ENCODE measurements at places on chromosomes 3 and 15.

DNA sequence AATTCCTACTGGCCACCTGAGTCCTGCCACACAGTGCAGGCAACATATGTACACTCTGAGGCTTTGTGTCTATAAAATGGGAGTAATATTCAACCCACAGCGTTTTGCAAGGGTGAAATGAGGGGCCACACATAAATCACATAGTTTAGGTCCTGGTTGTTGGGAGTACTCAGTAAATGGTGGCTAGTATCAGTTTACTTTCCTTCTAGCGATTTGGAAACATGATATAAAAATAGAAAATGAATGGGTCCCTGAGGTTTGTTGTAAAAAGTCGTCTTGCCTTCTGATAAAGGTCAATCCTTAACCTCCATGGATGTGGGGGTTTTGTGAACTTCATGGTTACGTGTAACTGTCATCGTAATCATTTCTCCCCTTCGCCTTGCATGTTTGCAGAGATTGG, 472.4 kb downstream of the EPHB1 start:
- DNase-seq = no peak

DNA sequence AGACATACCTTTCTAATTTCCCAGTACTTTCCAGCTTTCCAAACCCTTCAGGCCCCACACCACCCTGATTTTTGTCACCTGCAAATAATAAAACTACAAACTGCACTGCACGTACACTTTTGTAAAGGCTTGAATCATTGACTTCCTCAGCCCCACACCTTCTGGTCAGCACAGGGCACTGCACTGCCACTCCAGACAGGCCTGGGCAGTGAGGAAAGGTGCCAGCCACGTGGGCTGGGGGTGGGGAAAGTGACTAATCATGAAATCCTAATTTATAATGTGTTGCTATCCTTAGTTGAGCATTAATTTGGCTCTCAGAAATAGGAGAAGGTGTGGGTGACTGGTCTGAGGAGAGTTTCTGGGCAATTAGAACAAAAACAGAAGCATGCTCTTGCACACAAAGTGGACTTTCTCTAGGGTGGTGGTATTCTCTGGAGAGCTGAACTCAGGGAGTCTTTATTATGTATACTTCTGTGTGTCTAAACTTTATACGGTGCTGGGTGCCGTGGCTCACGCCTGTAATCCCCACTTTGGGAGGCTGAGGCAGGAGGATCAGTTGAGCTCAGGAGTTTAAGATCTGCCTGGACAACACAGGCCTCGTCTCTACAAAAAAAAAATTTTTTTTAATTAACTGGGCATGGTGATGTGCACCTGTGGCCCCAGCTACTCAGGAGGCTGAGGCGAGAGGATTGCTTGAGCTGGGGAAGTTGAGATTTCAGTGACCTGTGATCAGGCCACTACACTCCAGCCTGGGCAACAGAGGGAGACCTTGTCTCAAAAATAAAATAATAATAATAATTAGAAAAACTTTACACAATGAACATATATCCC, 58.2 kb upstream of the FLNB start:
- DNase-seq = no peak

DNA sequence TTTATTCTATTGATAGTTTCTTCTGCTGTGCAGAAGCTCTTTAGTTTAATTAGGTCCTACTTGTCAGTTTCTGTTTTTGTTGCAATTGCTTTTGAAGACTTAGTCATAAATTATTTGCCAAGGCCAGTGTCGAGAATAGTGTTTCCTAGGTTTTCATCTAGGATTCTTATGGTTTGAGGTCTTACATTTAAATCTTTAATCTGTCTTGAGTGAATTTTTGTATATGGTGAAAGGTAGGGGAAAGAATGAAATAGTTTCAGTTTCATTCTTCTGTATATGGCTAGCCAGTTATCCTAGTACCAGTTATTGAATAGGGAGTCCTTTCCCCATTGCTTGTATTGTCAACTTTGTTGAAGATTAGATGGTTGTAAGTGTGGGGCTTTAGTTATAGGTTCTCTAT, 10.6 kb upstream of the GCSAM start:
- no peak for DNase-seq

DNA sequence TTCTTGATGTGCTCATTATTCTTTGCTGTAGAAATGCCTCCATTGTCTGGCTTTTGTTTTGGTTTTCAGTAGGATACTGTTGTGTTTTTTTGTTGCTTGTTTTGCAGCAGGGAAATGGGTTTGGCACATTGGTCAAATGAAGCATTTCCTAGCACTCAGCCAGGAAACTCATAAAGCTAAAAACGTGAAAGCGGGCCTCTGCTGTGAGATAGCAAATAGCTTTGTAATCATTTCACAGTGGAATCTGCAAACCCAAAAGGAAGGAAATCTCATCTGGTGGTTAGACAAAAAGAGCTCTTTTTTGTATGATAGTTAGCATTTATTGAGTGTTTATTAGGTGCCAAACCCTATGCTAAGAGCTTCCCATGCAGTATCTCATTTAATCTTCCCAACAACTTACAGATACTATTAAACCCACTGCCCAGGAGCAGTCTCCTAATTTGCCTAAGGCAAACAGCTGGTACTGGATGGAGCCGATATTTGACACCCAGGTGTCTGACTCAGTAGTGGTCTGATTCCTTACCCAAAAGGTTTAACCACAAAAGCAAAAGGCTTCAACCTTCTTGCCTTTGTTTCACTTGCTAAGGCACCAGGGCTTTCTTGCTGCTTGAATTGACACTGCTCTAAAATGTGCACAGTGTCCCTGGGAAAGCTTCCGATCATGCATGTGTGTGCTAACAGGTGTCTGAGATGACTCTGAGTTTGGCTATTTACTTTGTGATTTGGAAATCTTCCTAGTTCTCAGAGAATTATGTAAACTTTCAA, 527.9 kb upstream of the MDFIC2 start:
- DNase-seq = no peak
